ENCODE measurements at places on chromosomes 16 and 17.

DNA sequence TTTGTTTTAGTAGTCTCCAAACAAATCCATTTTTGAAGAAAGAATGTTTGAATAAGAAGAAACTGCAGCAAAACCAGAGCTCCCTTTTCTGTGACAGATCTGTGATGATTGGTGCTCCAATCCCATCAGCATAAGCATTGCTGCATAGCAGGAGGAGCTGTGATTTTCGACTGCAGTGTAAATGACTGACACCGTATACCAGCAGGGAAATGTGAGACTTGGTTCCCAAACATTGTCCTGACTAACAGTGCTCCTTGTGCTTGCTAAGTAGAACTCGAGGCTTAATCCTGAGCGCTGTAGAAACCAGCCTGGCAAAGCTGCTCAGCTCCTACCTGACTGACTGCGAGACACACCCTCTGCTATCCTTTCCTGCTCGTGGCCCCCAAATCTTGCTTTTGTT lies 57.2 kb downstream of the NUP93 start:
- no peak for DNase-seq

DNA sequence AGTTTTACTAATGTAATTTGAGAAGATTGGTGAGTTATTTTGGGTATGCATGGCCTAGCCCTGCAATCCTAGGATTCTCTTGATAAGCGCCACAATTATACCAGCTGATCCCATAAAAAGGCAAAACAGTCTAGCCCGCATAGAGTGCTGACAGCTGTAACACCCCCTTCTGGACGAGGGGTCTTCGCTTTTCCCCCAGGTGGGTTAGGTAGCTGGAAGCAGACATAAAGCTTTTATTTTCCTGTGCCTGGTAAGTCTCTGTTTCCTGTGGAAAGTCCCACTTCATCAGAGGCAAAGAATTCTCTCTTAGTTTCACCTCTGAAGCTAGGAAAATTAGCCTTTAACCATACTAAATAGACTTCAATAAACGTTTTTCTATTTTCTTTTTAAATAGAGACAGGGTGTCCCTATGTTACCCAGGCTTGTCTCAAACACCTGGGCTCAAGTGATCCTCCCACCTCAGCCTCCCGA lies 108.3 kb downstream of the YPEL2 start:
- no peak for DNase-seq

DNA sequence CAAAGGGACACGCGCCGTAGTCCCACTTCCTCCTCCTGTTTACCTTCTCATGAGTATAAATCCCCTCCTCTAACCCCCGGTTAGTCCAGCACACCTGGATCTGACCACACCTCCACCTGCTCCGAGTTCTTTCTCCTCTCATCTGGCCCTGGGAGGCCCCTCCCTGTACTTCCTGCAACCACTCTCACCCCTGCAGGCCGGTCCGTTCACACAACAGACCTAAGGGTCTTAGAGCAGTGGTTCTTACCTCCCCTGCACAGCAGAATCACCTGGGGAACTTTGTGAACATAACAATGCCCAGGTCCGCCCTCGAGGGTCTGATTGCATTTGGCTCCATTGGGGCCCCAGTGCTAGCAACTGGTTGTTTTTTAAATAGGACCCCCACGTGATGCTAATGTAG lies 24.8 kb downstream of the TMEM114 start:
- DNase-seq: no peak

GRCh38 chr16:13680021-13680889 lies 239.7 kb upstream of the ERCC4 start:
- no peak for DNase-seq

DNA sequence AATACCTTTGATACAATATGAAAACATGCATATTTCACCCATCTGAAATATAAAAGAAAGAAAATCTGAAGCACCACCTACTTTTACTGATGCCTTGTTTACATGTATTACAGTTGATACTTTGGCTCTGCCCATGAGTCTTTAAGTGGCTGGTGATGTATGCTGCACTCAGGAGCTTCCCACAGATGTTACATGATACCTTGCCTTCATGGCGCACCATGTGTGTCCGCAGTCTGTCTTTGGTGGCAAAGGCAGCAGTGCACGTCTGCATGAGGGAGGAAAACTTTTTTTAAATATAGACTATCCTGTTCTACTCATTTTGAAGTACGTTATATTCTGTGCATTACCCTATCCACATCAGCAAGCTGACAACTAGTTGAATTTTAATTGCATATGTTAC lies 7.5 kb downstream of the VEZF1 start:
- DNase-seq: no peak

DNA sequence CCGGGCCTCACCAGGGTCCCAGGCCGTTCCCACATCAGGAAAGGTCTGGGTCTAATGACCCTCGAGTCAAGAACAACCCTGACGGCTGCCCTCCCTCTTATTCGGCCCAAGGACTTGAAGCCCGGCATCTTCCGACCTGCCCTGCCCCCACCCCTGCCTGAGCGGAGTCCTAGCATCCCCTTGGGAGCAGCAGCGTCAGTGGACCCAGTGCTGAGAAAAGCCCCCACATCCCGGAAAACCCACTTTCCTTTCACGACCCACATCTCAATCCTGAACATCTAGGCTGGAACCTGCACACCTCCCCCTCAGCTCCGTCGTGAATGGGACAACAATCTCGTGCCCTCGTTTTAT lies 769 bp downstream of the TMEM88 start:
- DNase-seq: no peak

GRCh38 chr16:52526116-52526828 lies 20.7 kb downstream of the TOX3 start:
- no peak for DNase-seq

- DNase-seq: peak; percentile 70
Measured at GRCh38 chr16:30113031-30113710, at the start of gene GDPD3. GDPD3 (minus strand) TSS chr16:30113537; CDS start chr16:30113478, 59 bp downstream.

DNA sequence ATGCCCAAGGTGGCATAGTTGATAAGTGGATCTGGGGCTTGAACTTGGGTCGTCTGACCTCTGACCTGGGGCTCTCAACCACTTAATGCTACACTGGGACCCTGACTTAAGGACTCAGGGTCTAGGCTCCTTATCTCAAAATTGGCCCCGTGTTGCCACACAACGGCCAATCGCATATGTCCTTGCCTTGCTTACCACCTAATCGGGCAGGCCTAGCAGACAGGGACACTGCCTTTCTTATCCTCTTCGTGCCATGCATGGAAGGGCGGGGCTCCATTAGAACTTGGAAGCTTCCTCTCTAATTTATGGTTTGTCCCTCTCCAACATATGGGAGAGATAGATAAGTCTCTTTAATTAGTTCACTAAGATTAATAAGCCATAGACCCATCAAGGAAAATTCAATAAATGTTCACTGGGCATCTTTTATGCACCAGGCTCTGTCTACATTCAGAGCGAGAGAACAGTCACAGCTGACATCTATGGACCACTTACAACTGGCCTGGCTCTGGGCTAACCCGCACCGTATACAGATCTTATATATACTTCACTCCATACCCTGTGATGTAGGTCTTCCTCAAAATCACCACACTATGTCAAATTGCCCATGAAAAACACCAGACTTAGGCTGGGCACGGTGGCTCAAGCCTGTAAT lies 35.1 kb downstream of the CDH1 start:
- DNase-seq: no peak

GRCh38 chr16:46822270-46822669 lies 8.7 kb downstream of the C16orf87 start:
- no peak for DNase-seq

GRCh38 chr17:45770632-45771270 lies 13.4 kb upstream of the CRHR1 start:
- DNase-seq: no peak

- DNase-seq: no peak
Measured at GRCh38 chr16:60310846-60311445, 1576.8 kb upstream of the GOT2 start.

- peak; percentile 93 for DNase-seq
Measured at GRCh38 chr16:4116325-4117249, at the start of gene ADCY9. ADCY9 (minus strand) TSS chr16:4116442; CDS start chr16:4115442, 1,000 bp downstream.

GRCh38 chr17:72984145-72984925 lies 108.2 kb downstream of the SLC39A11 start:
- DNase-seq: peak; percentile 69

DNA sequence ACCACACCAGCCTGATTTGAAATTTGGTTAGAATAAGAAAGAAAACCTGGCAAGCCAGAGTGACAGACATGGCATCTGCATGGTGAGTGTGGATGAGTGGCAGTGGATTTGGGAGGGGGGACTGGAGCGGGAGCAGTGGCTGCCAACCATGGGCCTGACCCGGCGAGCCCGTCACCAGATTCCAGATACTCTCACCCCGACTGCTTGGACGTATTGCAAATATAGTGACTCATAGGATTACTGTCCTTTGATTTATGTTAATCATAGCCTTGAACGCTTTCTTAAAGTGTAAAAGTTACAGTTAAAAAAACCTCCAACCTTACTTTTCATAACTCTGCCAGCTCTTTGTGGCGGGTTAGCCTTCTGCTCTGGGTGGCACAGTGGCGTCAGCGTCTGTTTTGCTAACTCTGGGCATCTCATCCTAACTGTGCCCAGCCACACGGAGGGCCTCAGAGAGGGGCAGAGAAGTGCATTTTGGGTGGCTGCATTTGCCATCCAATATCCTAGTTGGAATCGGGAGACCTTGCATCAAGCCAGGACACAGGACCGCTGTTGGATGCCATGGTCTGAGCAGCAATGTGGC lies 26.8 kb upstream of the FOXK2 start:
- DNase-seq: peak; percentile 78
